ENCODE measurements at places on chromosomes 12 and 14.

GRCh38 chr12:62632411-62632918, 165.8 kb downstream of the MON2 start:
- no peak for DNase-seq

GRCh38 chr14:79899610-79900009, 311.7 kb downstream of the DIO2 start:
- DNase-seq = no peak

- no peak for DNase-seq
Measured at GRCh38 chr12:22018860-22019259, 27.2 kb upstream of the CMAS start.

DNA sequence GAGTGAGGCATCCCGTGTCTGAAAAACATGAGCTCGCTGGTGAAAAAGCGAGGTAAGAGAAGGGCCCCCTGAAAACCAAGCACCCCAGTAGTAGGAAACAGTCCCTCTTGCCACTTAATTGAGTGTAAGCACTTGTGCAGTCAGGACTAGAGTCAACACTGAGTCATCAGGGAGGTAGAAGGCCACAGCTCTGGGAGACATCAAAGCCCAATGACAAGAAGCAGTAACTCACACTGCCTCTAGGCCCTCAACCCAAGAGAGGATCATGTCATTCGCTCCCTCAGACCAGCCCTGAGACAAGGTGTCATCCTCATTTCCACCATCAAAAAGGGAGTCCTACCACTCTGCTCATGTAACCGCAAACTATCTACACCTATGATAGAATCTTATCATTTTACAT, 17.8 kb downstream of the POMT2 start:
- peak; percentile 65 for DNase-seq

DNA sequence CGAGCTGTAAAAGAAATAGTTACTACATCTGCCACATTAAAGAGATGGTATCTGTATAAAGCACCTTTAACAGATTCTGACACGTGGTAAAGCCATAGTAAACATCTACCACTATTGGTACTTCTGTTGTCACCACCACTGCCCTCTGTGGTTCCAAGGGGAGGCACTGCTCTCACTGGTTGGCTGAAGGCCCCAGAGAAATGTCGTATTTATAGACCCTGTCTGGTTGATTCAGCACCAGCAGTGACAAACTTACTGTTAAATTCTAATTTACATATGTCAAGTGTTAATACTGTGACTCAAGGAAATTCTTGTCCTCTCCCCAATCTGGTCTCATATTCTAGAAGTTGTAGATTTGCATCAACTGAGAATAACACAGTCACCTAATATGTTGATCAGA, 281.1 kb downstream of the ERC1 start:
- DNase-seq = no peak

- no peak for DNase-seq
Measured at GRCh38 chr12:178829-179109, 35.2 kb downstream of the SLC6A12 start.

GRCh38 chr12:91404441-91404840, 221.8 kb upstream of the DCN start:
- DNase-seq = no peak

- no peak for DNase-seq
Measured at GRCh38 chr12:15274561-15274967, 47.7 kb upstream of the PTPRO start.

GRCh38 chr12:97595936-97596335, 133.3 kb downstream of the RMST start:
- DNase-seq = no peak

DNA sequence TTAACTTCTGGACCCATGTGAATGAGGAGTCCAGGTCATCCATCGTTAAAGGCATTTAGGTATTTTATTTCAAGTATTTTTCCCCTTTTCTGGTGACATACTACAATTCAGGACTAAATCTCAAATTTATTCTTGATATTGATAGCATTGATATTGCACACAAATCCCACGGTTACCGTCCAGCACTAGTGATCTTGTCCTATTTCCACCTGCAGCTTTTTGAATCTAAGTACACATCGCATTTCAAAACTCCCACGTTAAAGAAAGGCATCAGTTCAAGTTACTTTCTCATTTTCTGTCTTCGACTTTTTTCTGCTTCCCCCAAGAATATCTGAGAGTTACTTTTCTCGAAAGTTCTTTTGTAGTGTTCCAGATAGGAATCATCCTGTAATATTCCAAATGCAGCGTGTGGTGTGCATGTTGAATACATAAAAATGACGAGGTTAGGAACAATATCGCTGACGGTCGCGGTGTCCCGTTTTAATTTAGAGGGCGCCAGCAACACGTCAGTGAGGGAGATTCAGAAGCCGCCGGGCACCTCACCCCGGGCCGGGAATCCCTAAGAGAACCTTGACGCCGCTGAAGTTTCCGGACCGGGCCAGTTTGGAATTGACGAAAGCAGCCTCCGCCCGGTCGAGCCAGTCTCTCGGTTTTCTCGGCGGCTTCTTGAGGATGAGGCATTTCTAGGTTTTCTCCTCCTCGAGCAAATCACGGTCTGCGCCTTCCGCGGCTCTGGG, 569 bp upstream of the RGS6 start:
- no peak for DNase-seq

GRCh38 chr12:42794806-42795205, 205.3 kb upstream of the PRICKLE1 start:
- DNase-seq = no peak

- DNase-seq = no peak
Measured at GRCh38 chr14:86015941-86016340, 486.0 kb downstream of the FLRT2 start.

DNA sequence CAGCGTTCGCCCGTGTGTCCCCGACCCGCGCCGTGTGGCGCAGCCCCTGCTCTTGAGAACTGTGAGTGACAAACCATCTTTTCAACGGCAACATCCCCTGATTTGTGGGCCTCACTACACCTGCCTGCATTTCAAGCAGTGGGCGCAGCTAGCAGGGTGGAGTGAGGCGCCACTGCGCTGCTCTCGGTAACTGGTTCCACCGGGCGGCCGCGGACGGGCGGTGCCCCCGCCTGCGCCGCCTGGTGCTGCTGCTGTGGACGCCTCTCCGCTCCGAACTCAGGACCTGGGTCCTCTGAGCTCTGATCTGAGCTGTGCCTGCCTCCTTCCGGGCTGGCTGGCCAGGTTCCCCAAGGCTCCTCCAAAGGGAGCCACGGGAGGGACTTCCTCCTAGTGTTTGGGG, 5.9 kb upstream of the DEGS2 start:
- no peak for DNase-seq

DNA sequence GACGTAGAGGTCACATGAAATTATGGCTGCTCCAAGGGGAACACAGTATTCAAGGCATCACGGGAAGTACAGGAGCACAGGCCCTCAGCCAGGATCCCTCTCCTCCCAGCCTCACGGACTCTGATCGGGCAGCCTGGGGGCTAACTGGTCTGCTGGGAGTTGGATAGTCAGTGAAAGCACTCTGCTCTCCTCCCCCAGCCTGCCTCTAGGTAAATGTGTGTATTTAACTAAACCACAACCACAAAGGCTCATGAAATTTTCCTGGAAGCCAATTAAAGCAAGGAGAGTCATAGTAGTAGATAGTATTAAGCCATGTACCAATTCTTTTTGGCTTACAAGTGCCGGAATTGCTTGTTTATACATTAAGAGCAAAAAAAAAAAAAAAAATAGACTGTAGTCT, 254.3 kb downstream of the MSRB3 start:
- DNase-seq = no peak

DNA sequence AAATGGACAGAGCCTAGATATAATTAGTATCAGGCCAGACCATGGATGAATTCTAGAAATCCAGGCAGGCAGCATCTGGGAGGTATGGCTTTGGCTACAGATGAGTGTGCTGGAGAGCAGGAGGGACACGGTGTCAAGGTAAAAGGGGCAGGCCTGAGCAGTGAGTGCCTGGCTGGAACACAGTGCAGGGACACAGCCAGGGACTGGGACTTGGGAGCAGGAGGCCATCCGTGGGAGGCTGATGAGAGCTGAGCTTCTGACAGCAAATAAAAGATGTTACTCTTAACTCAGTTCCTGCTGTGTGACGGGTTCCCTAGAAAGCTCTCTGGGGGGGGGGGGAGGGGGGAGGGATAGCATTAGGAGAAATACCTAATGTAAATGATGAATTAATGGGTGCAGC, 13.6 kb upstream of the LGALS3 start:
- DNase-seq = no peak

DNA sequence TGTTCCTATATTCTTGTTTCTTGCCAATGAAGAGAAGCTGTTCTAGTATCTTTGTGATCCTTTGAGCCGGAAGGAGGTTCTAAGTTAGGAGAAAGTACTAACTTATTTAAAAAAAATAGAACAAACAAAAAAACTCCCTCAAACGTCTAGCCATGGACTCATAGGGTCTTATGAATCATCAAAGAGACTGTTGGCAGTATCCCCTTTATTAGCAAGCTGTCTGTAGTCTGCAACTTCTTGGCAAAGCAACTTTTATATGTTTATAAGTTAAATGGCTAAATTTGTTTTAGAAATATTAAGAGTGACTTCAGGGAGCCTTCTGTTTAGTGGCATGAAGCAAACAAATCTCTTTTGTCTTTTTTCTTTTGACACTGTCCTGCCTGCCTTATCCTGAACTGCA, 291.9 kb downstream of the FUT8 start:
- no peak for DNase-seq

DNA sequence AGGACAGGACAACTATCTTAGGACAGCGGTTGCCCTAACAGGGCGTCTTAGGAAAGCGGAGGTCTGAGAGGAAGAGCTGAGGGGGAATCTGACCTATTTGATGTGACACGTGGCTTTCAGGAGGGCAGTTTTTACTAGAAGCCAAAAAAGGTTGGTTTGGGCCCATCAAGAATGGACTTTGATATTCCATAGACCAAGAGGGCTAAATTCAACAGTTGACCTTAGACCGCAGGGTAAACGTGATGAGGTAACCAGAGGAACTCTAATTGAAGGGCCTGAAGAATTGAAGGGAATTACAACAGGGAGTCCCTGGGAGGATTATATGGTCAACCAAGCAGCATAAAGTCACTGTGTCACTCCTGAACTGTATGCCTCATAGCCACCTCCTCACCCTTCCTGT, 11.5 kb downstream of the C1S start:
- no peak for DNase-seq

DNA sequence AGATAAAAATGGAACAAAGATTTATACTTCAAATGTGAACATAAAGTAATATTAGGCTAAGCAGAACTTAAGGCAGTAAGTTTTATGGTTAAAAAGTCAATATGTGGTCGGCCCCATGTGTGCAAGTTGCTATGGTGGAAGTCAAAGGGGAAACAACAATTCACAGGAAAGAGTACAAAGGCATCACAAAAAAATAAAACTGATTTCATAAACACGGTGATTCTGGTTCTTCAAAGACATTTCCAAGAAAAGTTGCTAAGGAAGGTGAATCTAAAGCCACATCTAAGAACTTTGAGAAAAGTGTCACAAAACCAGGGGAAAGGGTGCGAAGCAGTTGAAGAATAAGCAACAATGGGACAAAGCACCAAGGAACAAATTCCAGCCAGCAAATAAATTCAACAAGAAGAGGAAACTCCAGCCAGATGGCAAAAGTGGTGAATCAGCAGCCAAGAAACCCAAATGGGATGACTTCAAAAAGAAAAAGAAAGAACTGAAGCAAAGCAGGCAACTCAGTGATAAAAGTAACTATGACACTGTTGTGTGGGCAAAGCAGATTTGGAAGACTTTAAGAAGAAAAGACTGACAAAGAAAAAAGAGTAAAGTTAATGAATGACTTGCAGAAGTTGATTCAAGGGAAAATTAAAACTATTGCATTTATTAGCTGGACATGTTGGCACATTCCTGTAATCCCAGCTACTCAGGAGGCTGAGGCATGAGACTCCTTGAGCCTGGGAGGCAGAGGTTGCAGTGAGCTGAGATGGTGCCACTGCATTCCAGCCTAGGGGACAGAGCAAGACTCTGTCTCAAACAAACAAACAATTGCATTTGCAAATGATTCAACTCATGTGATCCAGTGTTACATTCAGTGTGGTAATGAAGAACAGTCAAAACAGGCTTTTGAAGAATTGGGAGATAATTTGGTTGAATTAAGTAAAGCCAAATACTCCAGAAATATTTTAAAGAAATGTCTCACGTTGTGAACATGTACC, 19.5 kb downstream of the PTGDR start:
- no peak for DNase-seq

DNA sequence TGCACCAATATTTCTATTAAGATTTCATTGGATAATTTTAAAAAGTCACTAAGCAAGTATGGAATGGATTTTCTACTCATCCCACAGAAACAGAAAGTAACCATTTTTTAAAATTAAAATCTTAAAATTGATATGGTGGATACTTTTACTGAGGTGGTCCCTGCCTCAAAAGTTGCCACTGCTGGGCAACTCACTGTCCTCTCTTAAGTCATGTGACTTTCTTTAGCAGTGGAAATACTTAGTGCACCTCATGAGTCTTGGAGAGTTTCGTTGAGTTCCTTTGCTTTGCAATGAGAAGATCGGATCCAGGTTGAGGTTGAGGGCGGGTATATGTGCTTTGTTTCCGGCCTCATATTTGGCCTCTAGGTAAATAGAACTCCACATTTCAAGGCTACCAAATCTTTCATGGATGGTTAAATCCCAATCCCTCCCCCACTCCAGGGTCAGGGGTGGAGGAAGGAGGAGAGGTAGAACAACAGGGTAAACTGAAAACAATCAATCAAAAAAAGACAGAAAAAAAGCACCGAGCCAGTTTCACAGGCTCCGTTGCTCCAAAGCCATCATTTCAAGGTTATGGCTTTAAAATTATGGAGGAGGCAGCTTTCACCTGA, 39.5 kb upstream of the DUSP6 start:
- DNase-seq = no peak

DNA sequence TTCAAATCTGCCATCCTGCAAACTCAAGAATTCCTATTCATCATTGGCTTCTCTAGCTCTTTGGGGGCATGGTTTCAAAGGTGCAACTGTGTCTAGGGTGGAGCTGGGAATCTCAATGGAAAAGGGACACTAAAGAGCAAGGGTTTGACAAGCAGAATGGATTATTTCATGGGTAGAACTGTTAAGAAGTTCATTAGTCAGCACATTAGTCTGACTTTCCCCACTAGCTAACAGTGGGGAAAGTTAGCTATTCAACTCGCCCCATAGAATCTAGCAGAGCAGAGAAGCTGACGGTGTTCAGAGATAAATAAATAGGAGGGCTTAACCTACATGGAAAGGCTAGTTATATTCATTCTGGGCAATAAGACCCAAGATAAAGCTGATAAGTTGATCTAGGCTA, 153.9 kb downstream of the EMP1 start:
- DNase-seq = no peak

GRCh38 chr12:69026336-69026735, 93.4 kb upstream of the CPM start:
- no peak for DNase-seq

DNA sequence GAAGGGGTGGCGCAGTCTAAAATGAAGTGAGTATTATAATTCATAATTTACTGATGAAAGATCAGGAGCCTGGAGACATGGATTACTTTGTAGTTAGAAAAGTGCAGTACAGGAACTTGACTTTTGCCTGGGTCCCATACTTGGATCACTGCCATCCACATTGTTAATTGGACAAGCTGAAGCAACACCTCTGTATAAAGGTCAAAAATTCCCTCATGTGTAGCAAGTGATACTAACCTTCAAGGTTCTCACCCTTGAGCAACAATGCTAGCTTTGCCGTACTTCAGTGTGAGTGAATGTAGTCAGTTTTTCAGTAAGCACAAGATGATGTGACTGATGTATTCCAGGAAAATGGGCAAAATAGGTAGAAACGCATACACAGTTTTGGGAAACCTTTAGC, 44.6 kb upstream of the PLBD1 start:
- no peak for DNase-seq
